Activated CD4-positive, alpha-beta T cell treated with anti-CD3 and anti-CD28 coated beads for 24 hours (primary cell): ENCODE measurements at places on chromosomes 2 and 18.

- DNase-seq: no peak
Observed at GRCh38 chr2:1620081-1620480, 124.2 kb downstream of the PXDN start.

- no peak for DNase-seq
Observed at GRCh38 chr2:62992561-62992960, 58.1 kb upstream of the OTX1 start.

DNA sequence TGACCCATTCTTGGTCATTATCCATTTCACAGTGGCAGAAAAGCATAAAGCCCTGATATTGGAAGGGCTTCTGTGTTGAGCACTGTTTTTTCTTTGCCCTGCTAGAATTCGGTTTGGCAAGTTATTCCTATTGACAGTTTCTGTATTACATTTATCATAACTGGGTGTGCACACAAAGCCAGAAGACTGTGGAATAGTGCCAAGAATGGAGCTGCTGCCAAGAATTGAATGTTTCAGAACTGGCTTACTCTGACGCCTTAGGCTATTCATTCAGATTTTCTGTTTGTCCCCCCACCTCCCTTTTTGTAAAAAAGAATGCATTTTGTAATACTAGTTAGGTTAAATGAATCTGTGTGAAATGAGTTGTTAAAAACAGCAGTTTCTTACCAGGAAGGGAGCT, 12.7 kb downstream of the KDM3A start:
- DNase-seq: no peak

DNA sequence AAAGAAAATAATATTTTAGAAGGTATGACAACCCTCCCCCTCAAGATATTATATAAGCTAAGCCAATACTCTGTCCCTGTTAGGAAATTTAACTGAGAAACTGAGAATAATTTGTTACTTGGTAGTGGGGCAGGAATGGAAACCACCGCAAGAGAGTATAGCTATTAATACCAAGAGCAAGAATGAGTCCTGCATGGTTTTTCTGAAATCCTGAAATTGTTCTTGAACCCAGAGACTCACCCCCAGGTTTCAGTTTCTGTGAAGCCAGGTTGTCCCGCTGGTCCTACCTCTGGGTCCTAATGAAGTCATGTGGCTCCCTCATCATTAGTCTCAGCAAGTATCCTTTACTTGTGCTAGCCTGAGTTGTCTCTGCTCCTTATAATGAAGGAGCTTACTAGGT, 671.0 kb upstream of the ACVR2A start:
- DNase-seq: no peak

DNA sequence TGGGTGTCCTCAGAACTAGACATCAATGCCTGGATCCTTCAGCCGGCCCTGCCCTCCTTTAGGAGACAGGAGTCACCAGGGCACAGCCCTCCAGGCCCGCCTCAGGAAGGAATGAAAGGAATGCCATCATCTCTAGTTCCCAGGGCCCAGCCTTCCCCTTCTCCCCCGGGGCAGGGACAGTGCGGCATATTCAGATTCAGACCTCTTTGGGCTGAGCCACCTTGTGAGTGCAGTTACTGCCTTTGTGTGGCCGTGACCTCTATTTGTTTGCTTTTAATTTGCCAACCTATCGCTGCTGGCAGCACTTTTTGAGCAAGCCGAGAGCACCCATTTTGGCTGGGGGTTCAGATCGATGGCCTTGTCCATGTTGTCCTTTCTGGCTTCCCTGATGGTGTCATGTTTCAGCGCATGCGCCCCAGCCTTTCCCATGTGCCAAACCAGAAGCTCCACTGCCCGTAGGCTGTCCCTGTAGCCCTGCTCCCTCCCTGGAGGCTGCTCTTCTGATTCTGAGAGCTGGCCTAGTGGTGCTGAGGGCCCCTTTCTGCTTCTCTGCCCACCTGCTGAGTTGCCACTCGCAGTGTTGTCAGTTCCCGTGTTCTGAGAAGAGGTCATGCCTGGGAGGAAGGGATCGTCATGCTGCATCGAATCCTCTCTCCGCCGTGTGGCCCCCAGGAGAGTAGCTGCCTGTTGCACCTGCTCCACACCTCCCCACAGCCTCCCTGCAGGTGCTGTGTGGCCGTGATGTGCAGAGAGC, 10.9 kb downstream of the ANKRD23 start:
- DNase-seq: no peak
